Osteocyte (in vitro differentiated cells): ENCODE measurements at places on chromosomes 6 and 20.

- no peaks in the 10 kb centered on the region for H3K27me3 ChIP-seq
- H3K36me3 ChIP-seq, result no peaks in the 10 kb centered on the region
- H3K4me1 ChIP-seq, result peaks cover 24% of the 10 kb centered on the region
- DNase-seq, result peak; percentile 57
- H3K27ac ChIP-seq, result no peak overlapping the region
- H3K4me3 ChIP-seq, result no peak overlapping the region
Measured at GRCh38 chr6:44712353-44713111, 325.0 kb downstream of the CDC5L start.

- H3K36me3 ChIP-seq, result no peaks in the 10 kb centered on the region
- peaks cover 9% of the 10 kb centered on the region for H3K4me1 ChIP-seq
- H3K27ac ChIP-seq, result no peak overlapping the region
- no peak for DNase-seq
Measured at GRCh38 chr6:43306086-43306485, 2.5 kb downstream of the CRIP3 start.

GRCh38 chr6:44041461-44042260, 85.6 kb downstream of the MRPL14 start:
- peak overlapping the region; percentile 19 for H3K4me3 ChIP-seq
- H3K4me1 ChIP-seq, result peaks cover 27% of the 10 kb centered on the region
- no peaks in the 10 kb centered on the region for H3K27me3 ChIP-seq
- no peak overlapping the region for H3K27ac ChIP-seq

- peaks cover 2% of the 10 kb centered on the region for H3K4me1 ChIP-seq
- H3K27ac ChIP-seq, result no peak overlapping the region
- no peak for DNase-seq
- H3K4me3 ChIP-seq, result no peak overlapping the region
Measured at GRCh38 chr6:11064836-11065235, 20.7 kb upstream of the ELOVL2 start.

- no peak overlapping the region for H3K27ac ChIP-seq
- peaks cover 19% of the 10 kb centered on the region for H3K27me3 ChIP-seq
- H3K36me3 ChIP-seq, result no peaks in the 10 kb centered on the region
Measured at GRCh38 chr6:168232989-168233874, 86.3 kb downstream of the DACT2 start.

GRCh38 chr6:43608807-43609206, 20.3 kb downstream of the GTPBP2 start:
- H3K27me3 ChIP-seq, result no peaks in the 10 kb centered on the region
- H3K4me3 ChIP-seq, result no peak overlapping the region
- no peak for DNase-seq

- no peaks in the 10 kb centered on the region for H3K36me3 ChIP-seq
- no peak overlapping the region for H3K27ac ChIP-seq
- H3K4me1 ChIP-seq, result peaks cover 73% of the 10 kb centered on the region
- no peaks in the 10 kb centered on the region for H3K27me3 ChIP-seq
- DNase-seq, result no peak
Measured at GRCh38 chr20:6705926-6706548, 61.4 kb upstream of the BMP2 start.

DNA sequence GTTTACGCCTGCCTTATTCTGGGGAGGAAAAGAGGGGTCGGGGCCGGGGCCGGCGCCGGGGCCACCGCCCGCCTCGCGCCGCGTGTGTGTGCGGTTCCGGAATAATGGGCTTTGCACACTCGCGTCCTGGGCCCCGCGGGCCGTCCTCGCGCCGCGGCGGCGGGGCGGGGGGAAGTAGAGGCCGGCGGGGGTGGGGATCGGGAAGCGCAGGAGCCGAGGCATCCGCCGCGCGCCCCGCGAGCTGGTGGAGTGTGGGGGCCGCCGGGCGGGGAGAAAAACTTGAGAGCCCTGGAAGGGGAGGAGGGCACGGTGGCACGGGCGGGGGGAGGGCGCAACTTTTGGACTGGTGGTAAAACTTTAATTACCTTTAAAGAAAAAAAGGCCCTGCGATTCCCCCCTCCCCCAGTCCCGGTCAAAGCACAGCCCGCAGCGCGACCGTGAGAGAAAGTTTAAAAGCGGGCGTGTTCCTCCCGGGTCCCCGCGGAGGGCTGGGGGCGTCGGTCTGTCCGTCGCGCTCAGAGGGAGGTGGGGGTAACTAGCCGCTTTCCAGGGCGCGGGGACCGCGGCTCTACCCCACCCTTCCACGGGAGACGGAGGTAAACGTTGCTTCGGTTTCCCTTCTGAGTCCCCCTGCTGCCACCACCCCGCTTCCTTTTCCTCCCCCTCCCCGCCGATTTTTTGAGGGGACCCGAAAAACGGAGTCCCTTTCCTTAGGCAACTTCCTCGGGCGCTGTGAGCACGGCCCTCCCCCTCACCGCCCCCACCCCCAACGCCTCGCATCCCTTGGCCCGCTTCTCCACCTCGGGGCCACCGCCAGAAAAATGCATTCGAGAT, 1.9 kb downstream of the L3MBTL3 start:
- peak overlapping the region; percentile 92 for H3K4me3 ChIP-seq
- no peaks in the 10 kb centered on the region for H3K27me3 ChIP-seq
- peak overlapping the region; percentile 93 for H3K27ac ChIP-seq
- DNase-seq, result no peak
- H3K4me1 ChIP-seq, result peaks cover 12% of the 10 kb centered on the region

- no peak for DNase-seq
- H3K36me3 ChIP-seq, result peaks cover 27% of the 10 kb centered on the region
- no peak overlapping the region for H3K27ac ChIP-seq
- H3K4me3 ChIP-seq, result no peak overlapping the region
Measured at GRCh38 chr6:147216915-147217314, 12.7 kb downstream of the STXBP5 start.

GRCh38 chr20:60131375-60131774, 173.2 kb downstream of the CDH26 start:
- no peaks in the 10 kb centered on the region for H3K36me3 ChIP-seq
- H3K27ac ChIP-seq, result no peak overlapping the region
- H3K4me3 ChIP-seq, result no peak overlapping the region
- peak; percentile 36 for DNase-seq
- no peaks in the 10 kb centered on the region for H3K27me3 ChIP-seq
- H3K4me1 ChIP-seq, result no peaks in the 10 kb centered on the region

GRCh38 chr20:58523072-58523970, 8.1 kb upstream of the APCDD1L start:
- no peaks in the 10 kb centered on the region for H3K4me1 ChIP-seq
- no peaks in the 10 kb centered on the region for H3K27me3 ChIP-seq
- H3K36me3 ChIP-seq, result no peaks in the 10 kb centered on the region
- H3K4me3 ChIP-seq, result no peak overlapping the region
- no peak for DNase-seq

DNA sequence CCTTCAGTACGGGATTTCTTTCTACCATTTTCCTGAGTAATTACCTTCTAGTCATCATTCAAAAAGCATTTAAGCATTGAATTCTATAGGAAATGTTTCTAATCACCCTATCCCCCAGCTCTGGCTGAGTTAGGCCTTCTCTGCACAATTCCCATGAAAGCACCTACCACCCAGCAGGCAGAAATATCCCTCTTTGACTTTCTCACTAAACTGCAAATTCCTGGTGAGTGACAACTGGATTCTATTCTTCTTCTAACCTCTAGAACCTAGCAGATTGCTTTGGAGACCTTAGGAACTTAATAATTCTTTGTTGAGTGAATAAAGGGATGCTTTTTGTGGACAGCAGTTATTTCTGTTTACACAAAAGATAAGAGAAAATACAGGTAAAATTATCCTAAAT, 328.7 kb downstream of the LAMA2 start:
- H3K27ac ChIP-seq, result no peak overlapping the region
- peaks cover 6% of the 10 kb centered on the region for H3K27me3 ChIP-seq
- H3K4me1 ChIP-seq, result peaks cover 27% of the 10 kb centered on the region
- no peak for DNase-seq
- H3K36me3 ChIP-seq, result no peaks in the 10 kb centered on the region

- H3K4me3 ChIP-seq, result no peak overlapping the region
- DNase-seq, result no peak
- peaks cover 17% of the 10 kb centered on the region for H3K4me1 ChIP-seq
- H3K27me3 ChIP-seq, result peaks cover 37% of the 10 kb centered on the region
Measured at GRCh38 chr6:7677229-7677628, 48.7 kb upstream of the BMP6 start.

- peaks cover 94% of the 10 kb centered on the region for H3K27me3 ChIP-seq
- DNase-seq, result no peak
- H3K4me3 ChIP-seq, result peak overlapping the region; percentile 74
- H3K27ac ChIP-seq, result no peak overlapping the region
Measured at GRCh38 chr20:9516234-9516871, 2.0 kb downstream of the LAMP5 start.

DNA sequence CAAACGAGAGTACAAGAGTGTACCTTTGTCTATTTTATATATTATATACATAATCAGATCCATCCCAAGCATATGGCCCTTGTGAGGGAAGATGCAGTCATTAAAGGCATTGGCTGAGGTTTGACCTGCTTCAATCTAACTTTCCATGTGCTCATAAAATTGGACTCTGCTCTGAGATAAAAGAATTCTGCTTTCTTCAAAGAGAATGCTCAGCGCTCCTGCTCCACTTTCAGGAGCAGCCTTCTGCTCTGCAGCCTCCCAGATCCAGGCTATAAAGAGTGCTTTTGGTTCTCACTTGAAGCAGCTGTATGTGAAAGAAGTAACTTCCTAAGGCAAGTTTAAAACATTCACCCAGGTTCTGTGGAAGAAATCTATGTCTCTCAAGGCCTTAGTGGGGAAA, 45.3 kb downstream of the CD83 start:
- no peak overlapping the region for H3K4me3 ChIP-seq
- DNase-seq, result no peak
- H3K27ac ChIP-seq, result no peak overlapping the region
- peaks cover 30% of the 10 kb centered on the region for H3K27me3 ChIP-seq
- H3K4me1 ChIP-seq, result no peaks in the 10 kb centered on the region

- no peak for DNase-seq
- H3K4me1 ChIP-seq, result peaks cover 14% of the 10 kb centered on the region
- H3K36me3 ChIP-seq, result no peaks in the 10 kb centered on the region
Measured at GRCh38 chr6:34235307-34236130, 1.2 kb upstream of the HMGA1 start.

- no peak overlapping the region for H3K4me3 ChIP-seq
- no peaks in the 10 kb centered on the region for H3K4me1 ChIP-seq
- H3K36me3 ChIP-seq, result no peaks in the 10 kb centered on the region
- no peak for DNase-seq
Measured at GRCh38 chr6:6707143-6707542, 118.6 kb downstream of the LY86 start.

DNA sequence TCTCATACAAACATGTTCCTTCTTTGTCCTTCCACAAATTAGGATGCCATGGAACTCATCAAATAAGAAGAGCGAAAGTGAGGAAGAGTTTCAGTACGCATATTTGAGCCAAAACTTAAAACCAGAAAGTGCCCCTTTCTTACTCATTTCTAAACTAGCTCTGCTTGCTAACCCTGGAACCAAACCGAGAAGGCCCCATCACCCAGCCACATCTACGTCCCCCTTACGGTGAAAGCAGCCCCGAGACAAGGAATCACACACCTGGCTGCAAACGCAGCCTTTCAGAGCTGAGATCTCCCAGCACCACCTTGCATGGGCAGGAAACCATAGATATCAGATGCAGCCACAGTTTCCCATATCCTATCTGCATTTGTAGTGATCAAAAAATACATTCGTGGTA, 28.5 kb downstream of the TRERF1 start:
- no peak for DNase-seq
- H3K4me3 ChIP-seq, result no peak overlapping the region
- no peak overlapping the region for H3K27ac ChIP-seq
- H3K36me3 ChIP-seq, result peaks cover 7% of the 10 kb centered on the region

GRCh38 chr6:52359403-52359802, 2.5 kb upstream of the PAQR8 start:
- H3K36me3 ChIP-seq, result no peaks in the 10 kb centered on the region
- H3K27me3 ChIP-seq, result no peaks in the 10 kb centered on the region
- H3K4me1 ChIP-seq, result peaks cover 37% of the 10 kb centered on the region
- H3K4me3 ChIP-seq, result no peak overlapping the region

- H3K36me3 ChIP-seq, result no peaks in the 10 kb centered on the region
- no peak for DNase-seq
- H3K4me1 ChIP-seq, result no peaks in the 10 kb centered on the region
- H3K4me3 ChIP-seq, result no peak overlapping the region
- H3K27me3 ChIP-seq, result no peaks in the 10 kb centered on the region
Measured at GRCh38 chr6:18314317-18314997, 50.1 kb upstream of the DEK start.

DNA sequence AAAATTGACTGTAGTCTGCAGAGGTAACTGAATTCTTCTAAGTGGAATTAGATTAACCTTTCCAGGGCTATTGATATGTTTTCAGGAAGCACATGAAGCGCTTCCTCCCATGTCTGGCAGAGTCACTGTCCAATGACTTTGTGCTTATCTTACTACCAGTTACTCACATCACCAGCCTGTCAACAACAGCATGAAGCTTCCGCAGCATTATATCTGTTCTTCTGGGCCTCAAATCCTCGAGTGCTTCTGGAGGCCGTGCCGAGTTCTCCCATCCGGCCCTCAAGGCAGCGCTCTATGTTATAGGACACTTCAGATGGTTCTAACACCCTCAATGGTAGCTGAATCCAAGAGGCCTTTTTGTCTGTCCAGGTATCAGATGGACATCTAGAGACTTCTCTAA, 33.2 kb downstream of the PSMG4 start:
- H3K27ac ChIP-seq, result no peak overlapping the region
- H3K4me1 ChIP-seq, result peaks cover 8% of the 10 kb centered on the region
- H3K36me3 ChIP-seq, result peaks cover 8% of the 10 kb centered on the region
- no peak for DNase-seq
- H3K27me3 ChIP-seq, result no peaks in the 10 kb centered on the region
- H3K4me3 ChIP-seq, result no peak overlapping the region

DNA sequence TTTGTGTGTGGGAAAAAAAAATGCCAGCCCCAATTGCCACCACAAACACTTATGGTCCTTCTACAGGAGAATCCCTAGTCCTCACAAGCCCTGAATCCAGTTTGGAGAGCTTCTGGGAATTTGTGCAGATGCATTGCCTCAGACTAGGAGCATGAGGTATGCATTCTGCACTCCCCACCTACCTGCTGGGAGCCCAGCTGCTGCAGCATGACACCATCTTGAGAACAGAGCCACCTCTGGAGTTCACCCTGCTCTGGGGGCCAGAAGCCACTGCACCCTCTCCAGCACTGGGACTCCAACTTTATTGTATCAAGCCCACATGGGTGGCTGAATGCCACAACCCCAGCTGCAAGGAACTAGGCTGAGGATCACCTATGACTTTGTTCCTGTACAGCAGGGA, 568.5 kb upstream of the ID4 start:
- no peaks in the 10 kb centered on the region for H3K4me1 ChIP-seq
- no peaks in the 10 kb centered on the region for H3K36me3 ChIP-seq
- no peak overlapping the region for H3K4me3 ChIP-seq
- no peak for DNase-seq

- H3K36me3 ChIP-seq, result no peaks in the 10 kb centered on the region
- DNase-seq, result no peak
- peaks cover 4% of the 10 kb centered on the region for H3K27me3 ChIP-seq
- no peaks in the 10 kb centered on the region for H3K4me1 ChIP-seq
- no peak overlapping the region for H3K27ac ChIP-seq
Measured at GRCh38 chr20:17281478-17281877, 54.6 kb downstream of the PCSK2 start.

GRCh38 chr6:4969609-4970285, 34.1 kb downstream of the RPP40 start:
- DNase-seq, result peak; percentile 36
- no peaks in the 10 kb centered on the region for H3K36me3 ChIP-seq
- no peak overlapping the region for H3K4me3 ChIP-seq
- H3K27ac ChIP-seq, result no peak overlapping the region
- H3K4me1 ChIP-seq, result peaks cover 18% of the 10 kb centered on the region

GRCh38 chr6:71588490-71588889, 297.9 kb upstream of the RIMS1 start:
- H3K27ac ChIP-seq, result no peak overlapping the region
- H3K27me3 ChIP-seq, result no peaks in the 10 kb centered on the region
- DNase-seq, result no peak
- no peak overlapping the region for H3K4me3 ChIP-seq
- no peaks in the 10 kb centered on the region for H3K36me3 ChIP-seq
- no peaks in the 10 kb centered on the region for H3K4me1 ChIP-seq
